ENCODE measurements at places on chromosomes 1 and 21. TPM values are rescaled to one million over a fixed set of nuclear protein-coding genes. Genes with fewer than 3 reads are reported as not detected.

FNDC5 gene
- total RNA-seq: 0.22 TPM

VASH2 gene
- 0.11 TPM for total RNA-seq

C1orf116 gene
- under 0.01 TPM for total RNA-seq

GJA5 gene
- total RNA-seq: 0.44 TPM

SPATA45 gene
- not detected for total RNA-seq

FCRLB gene
- total RNA-seq: 16.6 TPM

CNIH3 gene
- 20.9 TPM for total RNA-seq
